Eye (tissue), 1 donor: ENCODE measurements at places on chromosomes 12 and 14.

- no peak for DNase-seq
These were observed 18.1 kb downstream of the TAMALIN start for GRCh38 chr12:52024845-52025230.

- DNase-seq, result no peak
These were observed 83.8 kb downstream of the PPM1A start for GRCh38 chr14:60332869-60333268.

DNA sequence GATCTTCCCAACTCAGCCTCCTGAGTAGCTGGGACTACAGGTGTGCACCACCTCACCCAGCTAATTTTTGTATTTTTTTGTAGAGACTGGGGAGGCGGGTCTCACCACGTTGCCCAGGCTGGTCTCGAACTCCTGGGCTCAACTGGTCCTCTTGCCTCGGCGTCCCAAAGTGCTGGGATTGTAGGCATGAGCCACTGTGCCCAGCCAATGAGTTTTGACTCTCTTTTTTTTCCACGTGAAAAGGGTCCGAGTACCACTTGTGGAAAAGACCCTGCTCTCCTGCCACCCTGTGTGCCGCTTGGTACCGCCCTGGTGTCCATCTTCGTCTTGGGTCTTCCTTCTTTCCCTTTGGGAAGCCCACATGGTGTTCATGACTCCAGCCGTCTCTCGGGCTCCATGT lies 17.6 kb downstream of the TEDC1 start:
- no peak for DNase-seq

GRCh38 chr12:91327131-91327530 lies 144.5 kb upstream of the DCN start:
- peak; percentile 48 for DNase-seq

GRCh38 chr14:99537399-99537798 lies 56.2 kb downstream of the CCNK start:
- peak; percentile 60 for DNase-seq

- DNase-seq, result no peak
These were observed 60.8 kb upstream of the KRAS start for GRCh38 chr12:25311506-25311905.
